Naive thymus-derived CD8-positive, alpha-beta T cell (primary cell): ENCODE measurements at places on chromosomes 11 and 22. TPM values are rescaled to one million over a fixed set of nuclear protein-coding genes. Genes with fewer than 3 reads are reported as not detected.

Gene MS4A7
- not detected for polyA plus RNA-seq

Gene KCNJ1
- not detected for polyA plus RNA-seq

GRCh38 chr11:111179184-111179910, 66.2 kb upstream of the POU2AF2 start:
- no peak for DNase-seq

DNA sequence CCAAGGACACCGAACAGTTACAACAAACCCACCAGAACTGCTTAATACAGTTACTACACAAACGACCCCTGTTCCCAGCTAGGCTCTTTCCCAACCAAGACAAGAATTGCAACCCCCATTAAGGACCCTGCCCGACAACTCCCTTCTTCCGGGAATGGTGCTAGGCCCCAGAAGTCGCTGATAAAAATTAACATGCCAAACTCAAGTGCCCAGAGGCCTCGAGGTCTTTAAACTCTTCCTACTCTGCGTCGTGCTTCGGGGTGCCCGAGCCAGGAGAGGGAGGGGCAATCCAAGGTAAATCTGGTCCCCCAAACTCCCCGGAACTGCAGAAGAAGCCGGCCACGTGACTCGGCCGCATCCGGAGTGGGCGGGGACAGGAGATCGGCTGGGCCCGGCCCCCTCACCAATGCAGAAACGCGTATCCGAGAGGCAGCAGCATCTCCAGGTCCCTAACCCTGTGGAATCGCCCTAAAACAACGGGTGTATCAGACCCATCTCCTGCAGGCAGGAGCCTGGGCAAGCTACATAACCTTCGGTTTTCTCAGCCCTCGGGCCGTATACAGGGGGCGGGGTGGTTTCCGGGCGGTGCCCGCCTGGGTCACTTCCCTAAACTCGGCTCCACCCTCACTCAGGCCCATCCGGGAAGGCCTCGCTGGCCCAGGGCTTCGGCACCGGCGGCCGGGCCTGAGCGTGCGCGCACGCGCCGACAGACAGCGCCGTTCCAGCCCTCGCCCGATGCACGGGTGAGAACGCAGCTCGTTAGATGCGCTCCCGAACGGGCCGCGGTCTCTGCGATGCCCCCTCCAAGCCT, 1.1 kb downstream of the CFL1 start:
- peak; percentile 85 for DNase-seq

DNA sequence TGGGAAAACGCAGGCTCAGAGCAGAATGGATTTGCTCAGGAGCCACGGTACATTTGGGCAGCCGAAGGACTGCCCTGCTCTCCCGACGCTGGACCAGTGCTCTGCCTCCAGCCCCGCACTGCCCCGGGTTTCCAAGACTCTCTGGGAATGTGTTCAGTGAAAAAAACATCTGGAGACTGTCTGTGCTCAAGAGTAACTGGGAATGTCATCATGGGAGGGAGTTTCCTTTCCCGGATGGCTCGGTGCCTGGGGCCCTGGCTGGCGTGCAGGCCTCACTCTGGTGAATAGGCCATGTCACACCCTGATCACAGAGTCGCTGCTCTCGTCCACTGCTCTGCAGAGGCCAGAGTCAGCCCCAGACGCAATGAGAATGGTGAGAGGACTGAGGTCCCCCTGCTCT, 9.8 kb upstream of the APOL6 start:
- no peak for DNase-seq

GRCh38 chr11:119417726-119418540, 5.0 kb downstream of the THY1 start:
- DNase-seq, result no peak

DNA sequence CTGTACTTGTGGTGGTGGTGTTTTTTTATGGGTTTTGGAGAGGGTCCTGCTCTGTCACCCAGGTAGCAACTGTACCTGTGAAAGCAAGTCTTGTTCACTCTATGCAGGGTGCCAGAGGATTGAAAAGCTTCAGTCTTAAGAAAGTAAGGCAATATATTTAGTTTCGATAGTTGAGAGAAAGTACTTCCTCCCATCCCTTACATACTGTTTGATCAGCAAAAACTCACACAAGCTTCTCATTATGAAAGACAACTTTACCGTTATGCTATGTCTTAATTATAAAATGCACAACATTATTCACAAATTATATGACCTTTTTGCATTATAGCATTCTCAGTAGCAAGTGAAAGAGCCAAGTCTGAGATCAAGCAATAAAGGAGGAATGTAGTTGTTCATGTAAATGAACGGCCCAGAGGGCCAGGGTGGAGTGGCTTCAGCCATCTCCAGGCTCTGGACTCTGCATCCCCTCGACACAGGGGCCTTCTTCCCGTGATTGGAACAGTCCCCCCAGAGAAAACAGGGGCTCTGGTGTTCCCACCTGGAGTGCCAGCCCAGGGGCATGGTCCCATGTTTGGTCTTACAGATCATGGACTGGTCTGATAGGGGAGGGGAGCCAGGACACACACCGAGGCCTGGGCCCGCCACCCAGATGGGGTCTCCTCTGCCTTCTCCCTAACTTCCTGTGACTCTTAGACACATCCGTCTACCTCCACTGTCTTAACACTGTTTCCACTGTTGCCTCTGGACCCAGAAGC, 38.7 kb upstream of the CTTN start:
- DNase-seq, result no peak

GRCh38 chr11:61116426-61117167, 14.3 kb downstream of the CD5 start:
- DNase-seq, result no peak

DNA sequence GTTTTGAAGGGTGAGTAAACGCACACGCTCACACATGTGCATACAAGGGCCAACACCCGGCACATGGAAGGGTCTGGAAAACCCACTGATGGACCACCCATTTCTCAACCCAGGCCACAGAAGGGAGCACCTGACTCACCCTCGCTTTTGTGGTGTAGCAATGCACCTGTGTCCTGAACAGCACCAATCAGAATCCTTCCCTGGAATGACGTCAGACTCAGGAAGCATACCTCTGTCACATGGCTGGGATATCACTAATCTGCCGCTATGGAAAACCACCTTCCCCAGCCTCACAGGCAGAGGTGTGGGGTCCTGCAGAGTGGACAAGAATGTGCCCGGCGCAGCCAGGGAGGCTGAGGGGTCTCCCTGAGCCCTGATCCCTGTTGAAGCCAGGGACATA, 9.0 kb upstream of the OSM start:
- no peak for DNase-seq
